ENCODE measurements at places on chromosomes 2 and 18.

DNA sequence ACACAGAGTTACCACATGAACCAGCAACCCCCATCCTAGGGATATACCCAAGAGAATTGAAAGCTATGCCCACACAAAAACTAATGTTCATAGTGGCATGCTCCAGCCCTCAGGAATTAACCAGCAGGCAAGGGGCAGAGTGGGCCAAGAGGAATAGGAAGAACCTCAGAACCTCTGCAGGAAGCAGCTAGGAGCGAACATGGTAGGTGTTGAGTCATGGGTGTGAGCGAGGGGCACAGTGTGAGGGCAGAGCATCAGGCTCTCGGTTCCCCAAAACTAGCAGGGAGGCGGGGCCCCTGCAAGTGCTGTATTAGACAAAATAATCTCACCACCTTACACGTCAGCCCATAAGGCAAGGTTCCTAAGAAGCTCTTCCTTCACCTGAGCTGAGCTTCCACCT, 5.6 kb upstream of the RUFY4 start:
- no peak for DNase-seq

GRCh38 chr18:45248240-45248903, 366.9 kb upstream of the SLC14A2 start:
- DNase-seq, result no peak

DNA sequence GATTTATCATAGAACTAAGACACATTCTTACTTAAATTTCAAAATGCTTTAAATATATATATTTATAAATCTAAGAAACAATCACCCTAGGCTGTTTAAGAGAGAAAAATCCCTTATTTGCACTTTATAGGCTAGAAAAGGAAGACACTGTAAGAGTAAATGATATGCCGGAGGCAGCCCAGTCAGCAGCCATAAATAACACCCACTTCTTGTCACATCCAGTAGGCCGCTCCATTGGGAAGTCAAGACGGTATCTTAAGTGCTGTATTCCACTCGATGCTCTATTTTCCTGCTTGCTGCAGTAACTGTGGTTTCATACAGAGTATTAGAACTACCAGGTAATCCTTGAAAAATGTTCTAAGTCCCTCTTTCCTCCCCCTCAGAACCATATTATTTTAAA, 57.9 kb downstream of the ABCA12 start:
- no peak for DNase-seq

- DNase-seq, result no peak
Measured at GRCh38 chr2:84395820-84396219, 63.3 kb downstream of the SUCLG1 start.

- no peak for DNase-seq
Measured at GRCh38 chr2:46706264-46706983, 209.2 kb downstream of the MCFD2 start.

DNA sequence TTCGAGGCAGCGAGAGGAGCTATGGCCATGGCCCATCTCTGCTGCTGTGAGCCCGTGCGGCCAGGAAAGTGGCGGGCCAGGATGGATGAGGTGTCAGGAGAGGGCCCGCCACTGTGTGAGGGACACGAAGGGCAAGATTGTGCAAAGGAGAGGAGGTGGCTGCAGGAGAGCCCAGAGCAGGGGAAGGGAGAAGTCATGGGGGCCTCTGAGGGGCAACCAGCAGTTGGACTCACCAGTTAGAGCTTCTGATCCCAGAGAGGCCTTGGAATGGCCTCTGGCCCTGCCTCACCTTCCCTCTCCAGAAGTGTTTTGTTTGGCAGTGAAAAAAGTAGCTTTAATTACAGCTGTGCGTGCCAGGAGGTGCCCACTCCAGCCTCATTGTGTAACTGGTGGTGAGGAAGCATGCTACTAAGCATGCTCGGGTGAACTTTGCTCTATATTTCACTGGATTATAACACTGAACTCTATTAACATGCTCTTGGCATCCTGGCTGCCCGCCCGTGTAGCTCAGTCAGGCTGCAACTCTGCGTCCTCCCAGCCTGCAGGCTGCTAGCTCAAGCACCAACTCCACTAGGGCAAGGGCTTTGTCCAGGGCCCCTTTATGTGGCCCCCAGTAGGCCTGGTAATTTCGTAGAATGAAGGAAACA, 34.2 kb downstream of the IMPA2 start:
- no peak for DNase-seq

GRCh38 chr2:11682590-11682915, 12.6 kb upstream of the NTSR2 start:
- no peak for DNase-seq

- DNase-seq, result no peak
Measured at GRCh38 chr2:238873381-238873801, 25.5 kb downstream of the TWIST2 start.

DNA sequence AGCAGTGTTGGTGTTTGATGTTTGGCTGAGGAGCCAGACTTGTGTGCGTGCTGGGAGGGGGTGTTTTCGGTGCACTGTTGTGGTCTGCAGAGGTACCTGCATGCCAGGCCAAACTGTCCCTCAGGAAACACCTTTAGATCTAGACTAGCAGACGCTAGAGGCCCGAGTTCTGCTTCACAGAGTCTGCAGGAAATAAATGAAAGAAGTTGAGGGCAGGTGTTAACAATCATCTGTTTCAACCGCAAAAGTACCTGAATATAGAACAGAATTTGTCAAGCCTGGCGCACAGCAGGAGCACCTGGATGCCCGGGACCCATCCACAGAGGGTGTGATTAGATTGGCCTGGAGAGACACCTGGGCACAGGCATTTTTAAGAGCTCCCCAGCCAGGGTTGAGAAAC, 40.5 kb upstream of the REL start:
- no peak for DNase-seq

- no peak for DNase-seq
Measured at GRCh38 chr2:200618590-200619021, 32.8 kb downstream of the AOX1 start.

- DNase-seq, result no peak
Measured at GRCh38 chr2:205924676-205925075, 161.3 kb downstream of the INO80D start.

- DNase-seq, result no peak
Measured at GRCh38 chr18:13598591-13598990, 127.8 kb downstream of the FAM210A start.

DNA sequence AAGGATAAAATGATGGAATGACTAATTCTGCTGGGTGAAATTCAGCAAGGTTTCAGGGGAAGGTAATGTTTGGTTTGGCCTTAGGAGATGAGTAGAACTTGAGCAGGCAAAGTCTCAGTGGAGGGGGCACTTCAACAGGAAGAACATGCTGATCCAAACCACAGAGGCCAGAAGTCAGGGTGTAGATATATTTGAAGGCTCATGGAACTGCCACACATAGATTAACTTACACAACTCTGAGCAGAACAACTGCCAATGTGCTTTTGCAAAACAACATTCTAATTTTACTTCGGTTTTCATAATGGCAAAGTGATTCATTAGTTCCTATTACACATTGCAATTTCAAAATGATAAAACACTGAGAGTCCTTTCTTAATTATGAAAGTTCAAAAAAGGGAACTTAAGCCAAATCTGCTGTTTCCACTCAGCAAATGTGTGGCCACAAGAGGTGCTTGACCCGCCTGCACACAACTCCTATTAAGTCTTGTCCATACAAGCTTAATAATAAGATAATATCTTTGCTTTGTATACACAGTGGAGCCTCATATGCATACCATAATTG, 284.8 kb downstream of the MREG start:
- no peak for DNase-seq

GRCh38 chr2:165701147-165701546, 92.9 kb downstream of the GALNT3 start:
- DNase-seq, result no peak

DNA sequence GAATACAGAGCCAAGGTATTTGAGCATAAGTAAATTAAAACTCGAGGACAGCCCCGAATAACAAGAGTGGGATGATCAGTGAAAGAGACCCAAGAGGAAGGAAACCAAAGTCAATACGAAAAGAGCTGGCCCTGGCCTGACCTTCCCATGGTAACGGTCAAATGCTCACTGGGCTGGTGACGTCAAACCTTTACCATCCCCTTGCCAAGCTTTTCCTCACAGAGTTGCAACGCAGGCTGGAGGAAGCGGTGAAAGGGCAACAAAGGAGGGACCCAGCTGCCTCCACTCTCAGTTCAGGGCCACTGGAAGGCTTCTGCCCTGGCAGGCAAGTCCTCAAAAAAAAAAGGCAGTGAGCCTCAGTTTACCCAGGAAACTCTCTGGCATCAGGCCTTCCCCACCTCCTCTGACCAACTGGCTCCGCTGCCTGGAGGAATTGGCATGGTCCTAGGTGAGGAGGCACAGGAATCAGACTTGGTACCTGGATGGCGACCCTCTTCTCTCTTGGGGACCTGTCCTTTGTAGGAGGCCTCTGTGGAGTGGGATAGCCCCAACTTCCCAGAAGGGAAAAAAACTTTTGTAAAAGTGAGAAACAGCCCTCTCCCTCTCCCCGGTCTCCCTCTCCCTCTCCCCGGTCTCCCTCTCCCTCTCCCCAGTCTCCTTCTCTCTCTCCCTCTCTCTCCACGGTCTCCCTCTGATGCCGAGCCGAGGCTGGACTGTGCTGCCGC, 212.4 kb downstream of the ANAPC1 start:
- no peak for DNase-seq

DNA sequence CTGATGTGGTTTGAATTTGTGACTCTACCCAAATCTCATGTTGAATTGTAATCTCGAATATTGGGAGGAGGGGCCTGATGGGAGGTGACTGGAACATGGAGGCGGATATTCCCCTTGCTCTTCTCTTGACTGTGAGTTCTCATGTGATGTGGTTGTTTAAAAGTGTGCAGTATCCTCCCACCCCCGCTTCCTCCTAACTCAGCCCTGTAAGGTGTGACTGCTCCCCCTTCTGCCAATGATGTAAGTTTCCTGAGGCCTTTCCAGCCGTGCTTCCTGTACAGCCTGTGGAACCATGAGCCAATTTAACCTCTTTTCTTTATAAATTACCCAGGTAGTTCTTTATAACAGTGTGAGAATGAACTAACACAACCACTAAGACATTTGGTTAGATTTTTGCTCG, 458.4 kb downstream of the THSD7B start:
- DNase-seq, result no peak

DNA sequence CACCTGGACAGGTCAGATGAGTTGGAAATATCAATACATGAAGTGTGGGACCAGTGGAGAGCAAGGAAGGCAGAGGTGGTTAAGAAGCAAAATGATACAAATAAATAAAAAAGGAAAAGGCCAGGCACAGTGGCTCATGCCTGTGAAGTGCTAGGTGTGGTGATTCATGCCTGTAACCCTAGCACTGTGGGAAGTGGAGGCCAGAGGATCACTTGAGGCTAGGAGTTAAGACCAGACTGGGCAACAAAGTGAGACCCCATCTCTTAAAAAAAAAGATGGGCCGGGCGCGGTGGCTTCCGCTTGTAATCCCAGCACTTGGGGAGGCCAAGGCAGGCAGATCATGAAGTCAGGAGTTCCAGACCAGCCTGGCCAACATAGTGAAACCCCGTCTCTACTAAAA, 2.9 kb downstream of the STON1 start:
- DNase-seq, result no peak

DNA sequence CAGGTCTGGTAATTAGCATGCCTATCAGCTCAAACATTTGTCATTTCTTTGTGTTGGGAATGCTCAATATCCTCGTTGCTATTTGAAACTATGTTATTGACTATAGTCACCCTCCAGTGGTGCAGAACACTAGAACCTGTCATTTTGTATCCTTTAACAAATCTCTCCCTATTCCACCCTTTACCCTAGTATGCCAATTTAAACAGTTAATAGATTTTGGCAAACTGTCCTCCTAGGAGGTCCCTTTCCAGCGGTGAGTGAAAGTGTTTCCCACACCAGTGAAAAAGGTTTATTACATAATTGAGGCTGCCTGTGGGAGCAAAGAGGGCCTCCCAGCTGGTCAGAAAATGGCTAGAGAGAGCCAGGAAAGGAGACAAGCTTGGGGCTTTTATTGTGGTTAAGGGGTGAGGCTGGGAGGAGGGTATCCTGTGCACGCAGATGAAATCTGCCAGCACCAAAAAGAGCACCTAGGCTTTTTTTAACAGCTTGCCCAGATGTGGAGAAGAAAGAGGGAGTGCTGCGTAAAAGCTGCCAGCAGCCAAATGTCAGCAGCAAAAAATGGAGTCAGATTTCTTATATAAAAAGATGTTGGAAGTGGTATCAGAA, 1.8 kb upstream of the DRC1 start:
- no peak for DNase-seq

GRCh38 chr2:41900101-41900577, 147.7 kb upstream of the PKDCC start:
- no peak for DNase-seq

- DNase-seq, result no peak
Measured at GRCh38 chr2:57022496-57022895, 838.7 kb downstream of the CCDC85A start.

GRCh38 chr18:23838801-23839366, 149.6 kb downstream of the LAMA3 start:
- no peak for DNase-seq

DNA sequence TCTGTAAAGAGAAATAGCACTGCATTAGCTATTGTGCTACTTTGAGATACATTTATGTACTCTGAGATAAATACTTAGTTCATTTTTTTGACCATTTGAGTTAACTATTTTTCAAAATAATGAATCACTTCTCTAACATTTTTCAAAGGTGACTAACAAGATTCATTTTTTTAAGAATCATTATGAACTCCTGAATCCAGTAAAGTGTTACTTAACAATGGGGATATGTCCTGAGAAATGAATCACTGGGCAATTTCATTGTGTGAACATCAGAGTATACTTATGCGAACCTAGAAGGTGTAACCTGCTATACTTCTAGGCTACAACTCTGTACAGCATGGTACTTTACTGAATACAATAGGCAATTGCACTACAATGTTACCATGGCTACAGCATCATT, 355.8 kb downstream of the ARL6IP6 start:
- DNase-seq, result no peak

DNA sequence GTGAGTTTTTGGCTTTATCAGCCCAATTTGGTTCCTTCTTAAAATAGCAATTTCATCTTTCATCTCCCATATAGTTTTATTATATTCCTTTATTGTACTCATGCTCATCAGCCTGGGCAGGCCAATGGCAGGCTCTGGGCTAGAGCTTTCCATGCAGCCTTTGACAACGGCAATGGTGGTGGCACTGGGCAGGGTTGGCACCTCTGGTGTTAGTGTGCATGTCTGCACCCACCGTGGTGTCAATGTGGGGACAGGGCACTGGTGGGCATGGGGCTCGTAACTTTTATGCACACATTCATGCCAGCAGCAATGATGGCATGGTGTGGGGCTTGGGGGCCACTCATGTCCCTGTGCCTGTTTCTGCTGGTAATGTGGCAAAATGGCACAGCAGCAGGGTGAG, 1305.4 kb downstream of the DSC3 start:
- no peak for DNase-seq

DNA sequence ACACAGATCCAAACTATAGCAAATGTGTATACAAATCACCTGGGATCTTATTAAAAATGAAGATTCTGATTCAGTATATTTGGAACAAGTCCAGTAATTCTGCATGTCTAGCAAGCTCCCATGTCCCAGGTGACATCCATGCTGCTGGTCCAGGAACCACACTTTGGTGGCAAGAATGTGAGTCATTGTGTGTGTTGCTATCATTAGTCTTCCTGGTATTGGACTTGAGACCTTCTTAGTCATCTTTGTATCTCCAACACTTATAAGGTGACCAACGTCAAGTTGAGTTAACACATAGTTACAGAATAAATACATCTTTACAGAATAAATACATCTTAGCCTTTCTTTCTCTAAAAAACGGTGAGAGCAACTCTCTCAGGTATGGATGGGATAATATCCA, 107.9 kb upstream of the NDUFV2 start:
- DNase-seq, result no peak

All from NCI-H1436 treated with DMSO at 0.1 percent for 48 hours (cell line).